ENCODE measurements at places on chromosomes 4 and X.

GRCh38 chr4:148116969-148117368 is 325.2 kb downstream of the NR3C2 start:
- no peak for DNase-seq

GRCh38 chrX:45619290-45619689 is 418.6 kb upstream of the DIPK2B start:
- no peak for DNase-seq

- no peak for DNase-seq
Observed at GRCh38 chr4:2402048-2402842, 16.2 kb downstream of the ZFYVE28 start.

- peak; percentile 19 for DNase-seq
Observed at GRCh38 chr4:7828011-7828720, 111.5 kb downstream of the AFAP1 start.

- no peak for DNase-seq
Observed at GRCh38 chrX:112512509-112512908, 167.2 kb downstream of the LHFPL1 start.

DNA sequence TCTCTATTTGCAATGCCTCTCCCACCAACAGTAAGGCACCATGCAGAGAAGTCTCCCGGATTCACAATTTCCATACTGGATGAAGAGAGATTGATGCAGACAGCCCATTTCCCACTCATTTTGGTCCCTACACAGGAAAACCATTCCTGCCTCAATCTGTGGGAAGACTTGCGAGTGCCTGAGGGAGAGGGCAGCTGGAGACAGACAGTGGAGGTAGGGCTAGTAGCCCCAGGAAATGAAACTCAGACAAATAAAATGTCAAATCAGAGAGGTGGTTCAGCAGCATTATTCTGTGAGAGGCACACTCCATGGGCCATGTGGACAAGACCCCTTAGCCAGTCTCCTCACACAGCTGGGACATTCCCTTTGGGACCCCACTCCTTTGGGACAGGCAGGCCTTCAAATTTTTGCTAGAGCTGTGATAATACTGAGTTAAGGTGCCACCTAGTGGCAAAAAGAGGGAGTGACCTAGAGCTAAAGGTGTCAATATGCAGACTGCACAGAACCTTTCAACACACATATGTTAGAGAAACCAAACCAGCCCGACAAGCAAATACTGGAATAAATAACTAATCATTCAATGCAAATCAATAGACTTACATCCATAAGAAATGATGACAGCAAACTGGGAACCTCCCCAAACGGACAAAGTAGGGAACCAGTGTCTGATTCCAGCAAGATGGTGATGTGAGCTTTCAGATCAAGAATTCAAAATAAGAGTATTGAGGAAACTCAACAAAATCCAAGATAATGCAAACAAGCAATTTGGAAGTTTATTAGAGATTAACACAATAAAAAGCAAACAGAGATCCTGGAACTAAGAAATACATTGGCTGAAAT is 1865.3 kb upstream of the AGA start:
- DNase-seq, result no peak

DNA sequence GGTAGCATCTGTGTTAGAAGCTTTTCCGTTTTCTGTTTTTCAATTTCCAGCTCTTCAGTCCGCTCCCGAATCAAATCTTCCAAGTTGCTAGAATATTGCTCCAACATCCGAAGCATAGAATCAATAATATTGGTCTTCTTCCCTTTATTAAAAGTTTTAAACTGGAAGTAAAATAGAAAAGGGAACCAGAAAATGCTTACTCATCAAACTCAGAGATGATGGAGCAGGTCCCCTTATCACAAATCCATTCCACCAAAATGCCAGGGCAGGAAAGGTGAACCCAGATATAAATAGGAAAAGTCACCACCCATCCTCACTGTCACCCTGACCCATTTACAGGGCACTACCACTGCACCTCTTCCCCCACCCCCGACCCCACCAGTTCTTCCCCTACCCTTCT is 89.0 kb downstream of the GUCY2F start:
- DNase-seq, result no peak

GRCh38 chr4:27005501-27005900 is 144.9 kb downstream of the STIM2 start:
- DNase-seq, result no peak

DNA sequence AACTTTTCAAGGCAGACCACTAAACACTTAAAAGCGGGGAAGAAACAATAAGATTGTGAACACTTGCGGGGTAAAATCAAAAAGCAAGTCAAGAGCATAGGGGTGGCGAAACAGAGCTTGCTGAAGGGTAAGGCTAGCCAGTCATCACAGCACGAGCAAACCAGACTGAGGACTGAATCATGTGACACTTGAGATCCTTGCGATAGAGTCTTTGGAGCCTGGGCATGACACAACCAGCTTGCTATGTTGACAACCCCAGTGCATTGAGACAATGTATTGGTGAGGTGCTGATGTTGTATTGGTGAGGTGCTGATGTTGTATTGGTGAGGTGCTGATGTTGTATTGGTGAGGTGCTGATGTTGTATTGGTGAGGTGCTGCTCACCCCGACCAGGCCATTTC is 72.3 kb downstream of the SLIT2 start:
- DNase-seq, result no peak

- DNase-seq, result no peak
Observed at GRCh38 chr4:104381729-104382128, 113.0 kb downstream of the CXXC4 start.

DNA sequence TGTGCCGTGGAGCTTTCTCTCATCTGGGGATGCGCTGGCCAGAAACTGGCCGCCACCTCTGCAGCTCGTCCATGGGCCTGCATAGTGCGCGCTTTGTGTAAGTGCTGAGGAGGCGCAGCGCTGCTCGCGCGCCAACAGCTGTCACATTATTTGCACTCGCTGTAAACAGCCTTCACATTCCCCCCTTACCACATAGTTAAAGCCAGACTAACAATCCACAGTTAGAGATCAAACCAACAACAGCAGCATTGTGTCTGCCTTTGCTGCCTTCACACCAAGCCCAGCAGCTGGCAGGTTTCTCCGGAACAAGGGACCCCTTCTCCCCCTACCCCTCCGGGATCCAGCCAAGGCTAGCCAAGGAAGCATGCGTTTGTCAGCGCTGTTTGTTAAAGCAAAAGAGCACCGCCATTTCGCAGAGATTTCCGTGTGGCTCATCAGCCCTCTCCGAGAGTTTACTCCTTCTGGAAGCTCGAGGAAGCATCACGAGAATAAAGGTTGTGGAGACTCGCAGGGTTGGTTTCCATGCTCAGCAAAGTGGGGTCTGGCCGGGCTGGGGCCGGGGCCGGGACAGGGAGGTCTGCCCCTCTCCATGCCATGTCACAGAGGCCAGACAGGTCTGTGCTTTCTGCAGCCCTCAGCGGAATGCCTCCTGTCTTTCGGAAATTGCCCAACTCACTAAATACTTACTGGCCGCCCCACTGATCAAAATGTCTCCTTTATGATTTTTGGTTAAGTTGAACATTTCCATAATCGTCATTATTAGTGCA is 11.0 kb downstream of the BCOR start:
- no peak for DNase-seq

DNA sequence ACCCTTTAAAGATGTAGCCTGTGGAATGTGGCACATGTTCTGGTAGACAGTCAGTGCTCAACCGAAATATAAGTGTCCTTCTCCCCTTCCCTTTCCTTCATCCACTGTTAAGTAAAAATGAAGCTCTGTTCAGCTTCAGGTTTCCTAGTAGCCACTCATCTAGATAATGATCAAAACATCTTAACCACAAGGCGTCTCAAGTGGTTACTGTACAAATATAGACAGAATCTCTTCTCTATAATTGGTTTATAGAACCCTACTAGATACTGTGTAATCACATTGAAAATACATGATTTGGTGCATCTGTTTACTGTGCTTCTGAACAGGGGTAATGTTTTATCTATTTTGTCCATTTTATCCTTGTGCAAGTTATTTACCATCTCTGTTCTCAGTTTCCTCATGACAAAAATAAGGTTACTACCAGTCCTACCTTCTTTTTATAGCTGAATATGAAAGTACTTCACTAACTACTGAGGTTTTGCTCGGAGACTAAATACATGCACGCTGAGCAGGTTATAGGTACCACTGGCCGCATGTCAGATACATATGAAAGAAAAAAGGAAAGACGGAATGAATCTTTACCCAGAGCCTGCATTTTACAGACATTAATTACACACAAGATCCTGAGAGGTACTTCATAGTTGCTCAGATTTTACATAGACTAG is 20.3 kb upstream of the SLC25A4 start:
- DNase-seq, result no peak

- no peak for DNase-seq
Observed at GRCh38 chr4:152628128-152628527, 51.7 kb downstream of the TMEM154 start.

DNA sequence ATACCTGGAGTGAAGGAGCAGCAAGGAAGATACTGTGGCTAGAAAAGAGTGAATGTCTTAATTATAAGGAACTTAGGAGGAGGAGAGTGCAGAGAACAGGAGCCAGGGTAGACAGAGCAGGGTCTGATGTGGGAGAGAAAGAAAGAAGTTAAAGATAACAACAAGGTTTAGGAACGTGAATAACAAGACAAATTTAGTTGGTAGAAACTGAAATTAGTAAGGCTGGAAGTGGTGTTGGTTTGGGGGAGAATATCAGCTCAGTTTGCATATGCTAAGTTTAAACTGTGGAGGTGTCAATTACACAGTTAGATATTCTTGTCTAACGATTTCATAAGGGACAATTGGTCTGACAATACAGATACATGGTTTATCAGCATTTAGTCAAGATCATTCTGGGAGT is 1123.7 kb upstream of the PABPC4L start:
- no peak for DNase-seq

DNA sequence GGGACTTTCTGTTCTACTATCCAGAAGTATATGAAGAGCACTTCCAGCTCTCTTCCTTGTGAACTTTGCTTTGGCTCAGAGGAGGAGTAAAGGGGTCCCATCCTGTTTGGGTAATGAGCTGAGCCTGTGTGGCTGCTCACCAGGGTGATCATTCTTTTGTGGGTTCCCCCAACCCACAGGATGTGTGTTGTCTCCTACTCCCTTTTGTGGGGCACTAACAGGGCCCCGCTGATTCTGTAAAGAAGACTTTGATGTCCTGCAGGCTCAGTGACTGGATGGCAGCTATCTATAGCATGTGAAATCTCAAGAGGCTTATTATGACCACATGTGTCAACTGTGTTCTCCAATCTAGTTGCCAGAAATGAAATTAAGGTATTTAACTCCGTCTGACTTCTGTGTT is 40.8 kb downstream of the ZNF518B start:
- no peak for DNase-seq

DNA sequence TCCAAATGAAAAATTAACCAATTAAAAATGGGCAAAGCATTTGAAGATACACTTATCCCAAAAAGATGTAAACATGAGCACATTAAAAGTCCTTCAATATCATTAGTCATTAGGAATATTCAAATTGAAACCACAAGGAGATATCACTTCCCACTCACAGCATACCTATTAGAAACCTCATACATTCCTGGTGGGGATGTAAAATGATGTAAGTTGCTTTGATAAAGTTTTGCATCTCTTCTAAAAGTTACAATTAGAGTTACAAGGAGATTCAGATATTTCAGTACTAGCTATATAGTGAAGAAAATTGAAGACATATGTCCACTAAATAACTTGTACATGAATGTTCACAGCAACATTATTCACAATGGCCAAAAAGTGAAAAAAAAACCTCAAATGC is 1109.3 kb upstream of the LCORL start:
- no peak for DNase-seq

All from activated CD4-positive, alpha-beta T cell treated with anti-CD3 and anti-CD28 coated beads for 1 hour (primary cell).